DMS 273 treated with DMSO at 0.1 percent for 48 hours (cell line): ENCODE measurements at places on chromosomes 7 and 10.

DNA sequence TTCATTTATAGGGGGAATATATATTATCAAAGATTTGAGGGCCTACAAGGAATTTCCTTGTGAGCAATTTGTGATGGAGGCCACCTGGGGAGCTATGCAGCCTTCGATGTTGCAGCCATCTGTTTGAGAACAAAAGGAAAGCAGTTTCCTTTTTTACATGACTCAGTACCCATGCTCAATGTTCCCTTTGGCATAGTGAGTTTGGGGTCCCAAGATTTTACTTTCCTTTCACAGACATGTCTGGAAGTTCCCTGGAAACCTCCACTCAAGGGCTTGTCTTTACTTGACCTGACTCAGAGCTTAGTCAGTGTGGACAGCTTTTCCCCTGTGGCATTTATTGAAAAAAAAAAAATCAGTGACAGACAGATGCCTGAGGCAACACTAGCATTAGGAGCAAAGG, 73.5 kb upstream of the VIPR2 start:
- no peak for DNase-seq

GRCh38 chr7:108014747-108015682, 12.1 kb upstream of the LAMB1 start:
- DNase-seq, result no peak

GRCh38 chr7:68216051-68216450, 1219.4 kb downstream of the TYW1 start:
- DNase-seq, result no peak

- DNase-seq, result no peak
Measured at GRCh38 chr7:19026888-19027287, 90.5 kb downstream of the TWIST1 start.

DNA sequence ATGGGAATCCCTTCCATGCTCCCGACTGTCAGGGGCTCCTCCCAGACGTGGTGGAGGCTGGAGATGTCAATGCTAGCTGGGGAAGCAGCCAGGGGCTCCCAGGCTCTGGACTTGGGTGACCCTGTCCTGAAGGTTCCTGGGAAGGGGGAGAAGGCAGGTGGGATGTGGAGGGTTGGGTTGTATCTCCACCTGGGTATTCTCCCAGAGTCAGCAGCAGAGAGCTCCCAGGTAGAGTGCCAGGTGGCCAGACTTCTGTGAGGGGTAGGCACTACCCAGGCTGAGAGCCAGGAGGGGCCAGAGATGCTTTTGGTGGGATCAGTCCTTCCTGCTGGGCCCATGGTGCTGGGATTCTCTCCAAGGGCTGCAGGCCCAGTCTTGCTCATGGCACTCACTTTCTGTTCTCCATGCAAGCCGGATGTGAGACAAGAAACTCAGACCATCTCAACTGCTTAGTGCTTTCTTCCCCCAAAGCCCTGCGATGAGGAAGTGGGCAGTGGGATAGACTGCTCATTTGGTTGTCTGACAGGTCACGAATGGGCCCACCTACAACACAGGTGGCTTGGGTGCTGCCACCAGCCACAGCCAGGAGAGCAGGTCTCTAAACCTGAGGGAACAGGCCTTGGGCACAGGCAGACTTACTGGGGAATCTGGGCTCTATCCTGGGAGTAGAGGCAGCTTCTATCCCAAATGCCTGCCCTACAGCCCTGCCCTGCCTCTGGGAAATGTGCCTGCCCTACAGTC, 52.5 kb upstream of the CAMK2B start:
- no peak for DNase-seq

DNA sequence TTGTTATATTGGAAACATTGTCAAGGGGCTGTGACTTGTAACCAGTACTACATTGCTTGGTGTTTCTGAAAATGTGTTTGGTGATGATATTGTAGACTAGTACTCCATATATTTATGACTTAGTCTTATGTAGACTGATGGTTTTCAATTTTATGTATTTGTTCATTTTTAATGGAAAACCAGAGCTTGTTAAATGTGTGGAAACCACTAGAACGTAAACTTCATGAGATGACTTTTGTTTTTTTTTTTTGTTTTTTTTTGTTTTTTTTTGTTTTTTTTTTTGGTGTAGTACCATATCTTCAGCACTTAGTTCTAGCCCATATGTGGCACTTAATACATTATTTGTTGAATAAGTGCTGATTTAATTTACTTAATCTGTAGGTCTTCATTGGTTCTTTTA, 518.6 kb downstream of the AUTS2 start:
- no peak for DNase-seq

- peak; percentile 74 for DNase-seq
Measured at GRCh38 chr7:5526100-5526905, 102.7 kb upstream of the TNRC18 start.
